AG20443 (cell line): ENCODE measurements at places on chromosomes 2 and 18.

DNA sequence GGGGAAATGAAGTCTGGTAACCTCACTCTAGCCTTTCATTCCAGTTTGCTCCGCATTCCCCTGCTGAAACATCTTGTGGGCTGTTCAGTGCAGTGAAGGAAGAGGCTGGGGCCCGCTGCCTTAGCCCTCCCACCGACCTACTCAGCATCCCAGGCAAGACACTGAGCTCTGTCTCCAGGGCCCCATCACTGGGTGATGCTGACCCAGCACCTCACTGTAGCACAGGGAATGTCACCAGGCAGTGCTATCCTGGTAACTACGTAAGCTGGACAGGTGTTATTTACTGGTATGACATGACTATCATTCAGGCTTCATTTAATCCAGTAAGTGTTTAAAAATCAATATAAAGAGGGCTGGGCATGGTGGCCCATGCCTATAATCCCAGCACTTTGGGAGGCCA is 101.0 kb upstream of the NFU1 start:
- no peak for DNase-seq

GRCh38 chr2:45770811-45771210 is 119.3 kb downstream of the PRKCE start:
- DNase-seq, result no peak

DNA sequence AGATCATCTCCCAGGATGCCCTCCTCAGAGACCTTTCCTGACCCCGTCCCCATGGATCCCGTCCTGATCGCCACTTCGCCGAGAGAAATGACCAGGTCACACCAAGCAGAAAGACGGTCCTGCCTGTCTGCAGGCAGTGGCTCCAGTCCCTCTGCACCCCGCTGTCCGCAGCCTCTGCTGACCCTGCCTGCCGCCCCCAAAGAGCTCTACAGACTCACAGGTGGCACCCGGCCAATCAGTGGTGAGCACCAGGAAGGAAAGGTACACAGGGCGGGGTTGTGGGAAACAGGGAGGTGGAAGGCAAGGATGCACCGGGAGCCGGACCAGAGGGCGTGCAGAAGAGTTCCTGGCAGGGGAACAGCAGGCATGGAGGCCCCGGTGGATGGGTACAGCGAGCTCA is 94.8 kb downstream of the NDUFA10 start:
- no peak for DNase-seq

GRCh38 chr2:120283649-120284048 is 31.0 kb downstream of the RALB start:
- DNase-seq, result no peak

GRCh38 chr2:100451734-100452133 is 18.5 kb upstream of the NMS start:
- no peak for DNase-seq

DNA sequence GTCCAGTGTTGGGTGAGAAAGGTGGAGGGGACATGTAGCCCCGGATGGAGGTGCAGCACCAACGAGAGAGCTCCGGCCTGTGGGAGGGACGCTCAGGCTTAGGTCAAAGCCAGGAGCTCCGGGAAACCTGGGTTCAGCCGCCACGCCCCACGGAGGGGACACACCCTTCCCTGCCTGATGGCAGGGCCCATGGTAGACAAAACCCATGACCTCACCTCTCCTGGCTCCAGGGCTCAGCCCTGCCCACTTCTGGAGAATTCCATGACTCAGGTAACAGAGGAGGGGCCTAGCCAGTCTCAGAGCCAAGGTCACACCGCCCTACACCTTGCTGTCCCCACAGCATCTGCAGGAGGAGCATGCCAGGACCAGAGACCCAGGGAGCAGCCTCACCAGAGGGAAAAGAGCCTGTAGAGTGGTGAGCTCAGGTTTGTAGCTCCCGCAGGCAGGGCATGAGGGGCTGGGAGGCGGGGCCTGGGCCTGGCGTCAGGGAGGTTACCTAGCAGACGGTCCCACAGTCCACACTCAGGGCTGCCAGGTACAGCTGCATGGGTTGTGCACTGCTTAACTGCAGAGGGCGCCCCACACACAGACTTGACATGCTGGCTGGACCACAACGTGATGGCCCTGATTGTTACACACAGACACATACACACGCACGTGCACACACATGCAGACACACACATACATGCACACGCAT is 70.8 kb upstream of the SMAD7 start:
- DNase-seq, result peak; percentile 39

GRCh38 chr18:57696271-57696670 is 74.6 kb upstream of the NARS1 start:
- DNase-seq, result no peak

GRCh38 chr2:241890524-241891235 is 21.2 kb downstream of the RTP5 start:
- DNase-seq, result no peak

GRCh38 chr2:8612734-8613179 is 69.1 kb upstream of the ID2 start:
- no peak for DNase-seq

DNA sequence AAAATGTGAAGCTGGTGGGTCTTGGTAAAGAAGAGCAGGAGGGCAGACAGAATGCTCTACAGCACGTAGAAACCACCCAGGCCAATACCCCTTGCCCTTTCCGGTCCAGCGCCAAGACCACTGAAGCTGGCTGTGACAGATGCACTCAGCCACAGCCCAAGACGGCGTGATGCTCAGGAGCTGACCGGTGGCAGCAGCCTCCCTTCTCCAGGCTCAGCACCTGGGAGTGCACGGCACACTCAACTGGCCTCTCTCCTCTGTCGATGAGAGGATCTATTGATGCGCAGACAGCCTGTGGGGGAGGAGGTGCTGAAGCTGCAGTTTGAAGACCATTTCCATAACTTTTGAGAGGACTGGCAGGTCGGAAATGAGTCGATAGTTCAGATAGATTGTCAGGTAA is 141.0 kb upstream of the MYT1L start:
- no peak for DNase-seq

- DNase-seq, result no peak
Measured at GRCh38 chr2:104606056-104606455, 247.9 kb upstream of the POU3F3 start.

DNA sequence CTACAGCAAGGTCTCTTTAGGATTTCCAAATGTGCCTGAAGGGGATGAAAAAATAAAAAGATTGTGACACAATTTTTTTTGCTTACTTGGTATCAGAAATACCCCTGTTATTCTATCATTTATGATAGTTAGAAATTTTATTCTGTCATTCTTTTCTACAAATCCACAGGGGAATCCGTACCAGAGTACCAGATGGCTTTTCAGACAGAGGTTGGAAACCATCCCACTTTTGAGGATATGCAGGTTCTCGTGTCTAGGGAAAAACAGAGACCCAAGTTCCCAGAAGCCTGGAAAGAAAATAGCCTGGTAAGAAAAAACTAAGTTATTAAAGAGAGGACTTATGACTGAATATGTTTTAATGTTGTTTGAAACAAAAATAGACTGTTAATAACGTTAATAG is 92.6 kb upstream of the FAM117B start:
- DNase-seq, result no peak

- DNase-seq, result no peak
Measured at GRCh38 chr2:112157472-112157871, 19.3 kb downstream of the FBLN7 start.

GRCh38 chr18:78743078-78743477 is 236.5 kb upstream of the SALL3 start:
- no peak for DNase-seq

GRCh38 chr2:214380681-214381080 is 30.2 kb upstream of the VWC2L start:
- no peak for DNase-seq

GRCh38 chr18:44893966-44894365 is 213.3 kb downstream of the SETBP1 start:
- no peak for DNase-seq

DNA sequence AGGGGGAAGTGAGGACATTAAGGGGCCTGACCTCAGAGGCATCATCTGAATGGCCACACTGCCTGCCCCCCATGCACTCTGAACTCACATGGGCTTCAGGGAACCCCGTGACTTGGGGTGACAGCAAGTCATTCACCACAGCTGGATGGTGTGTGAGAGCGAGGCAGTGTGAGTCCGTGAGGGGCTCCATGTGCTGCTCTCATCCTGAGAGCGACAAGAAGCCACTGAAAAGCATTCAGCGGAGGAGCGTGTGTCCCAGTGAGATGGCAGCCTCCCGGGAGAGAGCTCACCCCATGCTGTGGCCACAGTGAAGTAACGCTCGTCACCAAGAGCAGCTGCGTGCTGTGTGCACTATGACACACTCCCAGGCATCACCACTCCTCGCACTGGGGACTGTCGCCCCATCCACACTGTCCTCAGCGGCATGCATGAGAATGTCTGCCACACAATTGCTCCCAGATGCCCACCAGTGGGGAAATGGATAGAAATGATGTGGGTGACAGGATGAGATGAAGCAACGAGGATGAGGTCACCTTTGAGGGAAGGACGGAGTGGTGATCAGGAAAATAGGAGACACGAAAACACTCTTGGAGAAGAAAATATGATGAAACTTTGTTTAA is 213.0 kb upstream of the RAB6C start:
- DNase-seq, result peak; percentile 58

- DNase-seq, result no peak
Measured at GRCh38 chr2:174600349-174600748, 2.7 kb upstream of the WIPF1 start.

- DNase-seq, result no peak
Measured at GRCh38 chr2:64492821-64493220, 31.3 kb upstream of the AFTPH start.

- no peak for DNase-seq
Measured at GRCh38 chr2:170991398-170992182, 62.5 kb downstream of the GORASP2 start.

DNA sequence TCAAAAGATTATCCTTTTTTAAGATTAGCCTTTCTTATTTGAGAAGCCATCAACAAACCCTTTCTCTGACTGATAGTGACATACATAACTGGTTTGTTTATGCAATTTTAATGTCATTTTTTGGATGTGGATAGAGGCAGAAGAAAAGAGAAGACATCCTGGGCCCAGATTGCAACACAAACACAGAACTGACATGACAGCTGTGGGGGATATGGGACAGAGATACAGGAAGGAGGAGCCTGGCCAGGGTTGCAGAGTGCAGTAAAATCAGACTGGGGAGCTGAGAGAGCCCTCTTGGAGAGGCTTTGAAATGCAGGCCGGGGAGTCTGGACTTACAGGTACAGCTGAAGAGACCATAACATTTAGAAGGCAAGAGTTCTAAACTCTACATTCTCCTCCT is 65.1 kb downstream of the SIGLEC15 start:
- no peak for DNase-seq

DNA sequence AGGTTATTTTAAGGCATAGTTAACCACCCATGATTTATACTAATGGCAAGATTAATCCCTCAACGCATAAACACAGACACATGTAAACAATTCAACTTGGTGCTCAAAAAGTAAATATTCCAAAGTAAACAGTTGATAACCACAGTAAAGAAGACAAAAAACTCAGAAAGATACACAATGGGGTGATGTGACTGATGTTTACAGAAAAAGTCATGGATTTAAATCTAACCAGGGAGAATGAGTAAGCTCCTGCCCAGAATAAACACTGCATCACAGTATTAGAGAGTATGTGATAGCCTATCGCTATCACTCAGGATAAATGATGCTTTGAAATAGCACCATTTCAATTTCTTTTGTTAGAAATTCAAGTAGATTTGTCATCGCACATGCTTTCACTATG is 49.3 kb downstream of the HIBCH start:
- DNase-seq, result no peak

DNA sequence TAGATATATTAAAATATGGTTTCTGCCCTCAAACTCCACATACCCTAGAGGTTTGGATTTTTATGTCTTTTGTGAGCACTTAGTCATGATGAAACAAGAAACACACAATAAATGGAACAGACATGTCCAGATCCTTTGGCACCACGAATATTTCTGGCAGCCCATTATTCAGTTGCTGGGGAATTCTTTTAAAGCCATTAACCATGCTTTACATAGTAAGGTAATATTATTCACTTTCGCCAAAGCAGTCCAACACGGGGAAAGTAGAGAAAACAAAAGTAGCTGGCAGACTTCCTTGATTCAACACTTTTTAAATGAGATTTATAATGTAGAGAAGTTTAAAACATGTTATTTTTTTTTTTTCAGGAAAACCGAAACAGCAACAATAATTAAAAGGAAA is 235.4 kb downstream of the PIEZO2 start:
- no peak for DNase-seq

DNA sequence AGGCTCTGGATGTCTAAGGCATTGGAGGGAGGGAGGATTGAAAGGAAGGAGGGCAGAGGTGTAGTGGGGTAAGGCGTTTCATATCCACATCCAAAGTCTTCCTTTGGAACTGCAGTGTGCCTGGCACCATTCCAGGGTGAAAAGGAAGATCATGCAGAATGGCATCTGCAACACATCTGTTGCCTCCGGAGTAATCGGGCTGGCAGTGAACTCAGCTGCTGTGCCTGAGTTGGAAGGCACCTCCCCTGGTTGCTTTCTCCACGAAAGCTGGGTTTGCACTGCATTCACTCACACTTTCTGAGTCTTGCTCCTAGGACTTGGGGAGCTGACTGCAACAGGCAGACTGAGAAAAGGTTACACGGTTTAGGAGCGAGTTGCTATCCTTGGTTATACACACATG is 30.3 kb upstream of the SEC11C start:
- peak; percentile 14 for DNase-seq

- DNase-seq, result peak; percentile 86
Measured at GRCh38 chr2:88627856-88628570, 749 bp upstream of the EIF2AK3 start.

- DNase-seq, result no peak
Measured at GRCh38 chr2:229660951-229661350, 53.4 kb downstream of the DNER start.

- no peak for DNase-seq
Measured at GRCh38 chr18:67379981-67380380, 136.5 kb downstream of the DSEL start.

DNA sequence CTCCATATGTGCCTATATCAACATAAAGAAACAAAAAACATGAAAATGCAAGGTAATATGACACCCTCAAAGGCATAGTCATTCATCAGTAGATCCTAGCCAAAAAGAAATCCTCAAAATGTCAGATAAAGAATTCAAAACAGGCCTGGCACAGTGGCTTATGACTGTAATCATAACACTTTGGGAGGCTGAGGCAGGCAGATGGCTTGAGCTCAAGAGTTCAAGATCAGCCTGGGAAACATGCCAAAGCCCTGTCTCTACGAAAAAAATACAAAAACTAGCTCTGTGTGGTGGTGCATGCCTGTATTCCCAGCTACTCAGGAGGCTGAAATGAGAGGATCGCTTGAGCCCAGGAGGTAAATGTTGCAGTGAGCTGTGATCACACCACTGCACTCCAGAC is 284.6 kb upstream of the KLHL29 start:
- no peak for DNase-seq

DNA sequence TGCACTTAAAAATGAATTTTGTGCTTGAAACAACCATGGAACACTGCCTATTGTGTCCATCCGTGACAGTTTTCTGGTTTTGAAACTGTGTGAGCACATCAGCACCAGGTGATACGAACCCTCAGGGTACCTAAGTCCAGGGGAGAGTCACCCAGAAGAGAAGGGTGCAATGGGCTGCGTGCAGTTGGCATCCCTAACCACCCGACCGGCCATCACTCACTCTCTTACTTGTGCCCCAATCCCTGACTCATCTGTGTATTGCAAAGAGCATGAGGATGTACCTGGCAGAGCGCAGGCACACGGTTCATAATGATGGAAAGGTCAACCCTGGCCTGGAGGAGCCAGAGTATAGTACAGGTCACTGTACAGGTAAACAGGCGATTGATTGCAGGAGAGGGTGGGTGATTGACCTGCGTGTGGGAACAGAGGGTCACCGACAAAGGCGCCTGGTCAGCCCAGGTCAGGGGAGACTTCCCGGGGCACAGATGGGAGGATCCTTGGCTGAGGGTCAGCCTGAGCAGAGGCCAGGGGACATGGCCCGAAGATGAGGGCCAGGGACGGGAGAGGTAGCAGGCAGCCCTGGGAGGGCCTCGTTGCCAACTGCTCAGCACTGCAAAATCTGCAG is 160.3 kb downstream of the SEPTIN10 start:
- no peak for DNase-seq
